ENCODE measurements at places on chromosomes 5 and 9.

DNA sequence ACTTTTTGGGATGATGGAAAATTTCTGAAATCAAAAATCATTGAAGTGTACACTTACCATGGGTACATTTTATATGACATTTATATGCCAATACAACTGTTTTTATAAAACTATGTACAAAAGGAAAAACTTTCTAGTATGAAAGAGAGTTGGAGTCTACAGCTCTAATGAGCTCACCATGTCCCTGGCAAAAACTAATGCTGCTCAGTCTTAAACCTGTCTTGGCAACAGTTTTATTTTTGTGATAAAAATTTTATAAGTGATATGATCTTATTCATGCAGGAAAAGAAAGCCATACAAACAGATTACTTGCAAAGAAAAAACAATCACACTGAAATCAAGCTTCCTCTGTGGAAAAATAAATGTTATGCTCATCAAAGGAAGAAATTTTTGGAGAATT is 78.9 kb upstream of the RASEF start:
- no peak overlapping the region for H3K4me3 ChIP-seq
- H3K36me3 ChIP-seq: no peaks in the 10 kb centered on the region
- no peaks in the 10 kb centered on the region for H3K4me1 ChIP-seq
- no peak for DNase-seq
- no peak overlapping the region for H3K27ac ChIP-seq

GRCh38 chr9:92749071-92749933 is 15.3 kb downstream of the BICD2 start:
- H3K4me1 ChIP-seq: peaks cover 99% of the 10 kb centered on the region
- no peaks in the 10 kb centered on the region for H3K27me3 ChIP-seq
- no peak overlapping the region for H3K4me3 ChIP-seq
- DNase-seq: peak; percentile 56
- H3K36me3 ChIP-seq: no peaks in the 10 kb centered on the region

GRCh38 chr9:74742792-74743730 is 144.7 kb downstream of the TRPM6 start:
- no peak overlapping the region for H3K27ac ChIP-seq
- H3K27me3 ChIP-seq: no peaks in the 10 kb centered on the region
- no peak overlapping the region for H3K4me3 ChIP-seq
- DNase-seq: no peak

GRCh38 chr5:139133282-139133681 is 64.9 kb downstream of the SIL1 start:
- H3K4me3 ChIP-seq: no peak overlapping the region
- no peaks in the 10 kb centered on the region for H3K27me3 ChIP-seq
- no peak overlapping the region for H3K27ac ChIP-seq
- peaks cover 6% of the 10 kb centered on the region for H3K4me1 ChIP-seq
- no peaks in the 10 kb centered on the region for H3K36me3 ChIP-seq
- no peak for DNase-seq

DNA sequence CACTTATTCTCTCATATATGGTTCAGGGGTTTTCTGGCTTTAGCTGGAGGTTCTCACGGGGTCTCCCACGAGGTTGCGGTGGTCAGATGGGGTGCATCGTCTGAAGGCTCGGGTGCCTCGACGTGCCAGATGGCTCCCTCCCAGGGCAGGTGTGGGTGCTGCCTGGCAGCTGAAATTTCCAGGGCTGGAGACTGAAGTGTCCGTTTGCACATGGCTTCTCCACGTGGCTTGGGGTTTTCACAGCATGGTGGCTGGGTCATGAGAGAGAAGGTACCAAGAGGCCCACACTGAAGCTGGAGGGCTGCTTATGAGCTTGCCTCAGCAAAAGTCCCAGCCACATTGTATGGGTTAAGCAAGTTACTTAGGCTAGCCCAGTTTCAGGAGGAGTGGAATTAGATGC is 218.6 kb downstream of the AGTPBP1 start:
- H3K27ac ChIP-seq: peak overlapping the region; percentile 80
- peaks cover 59% of the 10 kb centered on the region for H3K27me3 ChIP-seq
- H3K36me3 ChIP-seq: no peaks in the 10 kb centered on the region
- H3K4me3 ChIP-seq: peak overlapping the region; percentile 67
- DNase-seq: no peak

DNA sequence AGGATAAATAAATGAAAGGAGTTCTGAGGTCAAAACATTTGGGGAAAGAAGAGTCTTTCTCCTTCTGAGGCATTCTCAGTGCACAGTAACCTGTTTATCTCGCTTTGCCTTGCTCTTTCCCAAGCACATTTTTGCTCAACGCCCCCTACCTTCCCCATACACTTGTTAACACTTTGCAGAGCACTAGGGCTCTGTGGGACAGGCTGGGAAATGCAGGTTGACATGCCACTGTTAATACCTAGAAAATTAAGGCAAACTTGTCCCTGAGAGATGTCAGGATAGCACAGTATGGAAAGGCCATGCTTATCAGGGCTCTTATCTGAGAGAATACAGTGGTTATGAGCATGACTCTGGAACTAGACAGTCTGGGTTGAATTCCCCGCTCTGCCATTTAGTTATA is 152.0 kb downstream of the DOCK8 start:
- H3K36me3 ChIP-seq: peaks cover 77% of the 10 kb centered on the region
- H3K4me1 ChIP-seq: no peaks in the 10 kb centered on the region
- no peak overlapping the region for H3K27ac ChIP-seq
- no peaks in the 10 kb centered on the region for H3K27me3 ChIP-seq

- H3K27ac ChIP-seq: no peak overlapping the region
- H3K36me3 ChIP-seq: peaks cover 35% of the 10 kb centered on the region
- no peak overlapping the region for H3K4me3 ChIP-seq
These were observed 90.0 kb downstream of the SEMA6A start for GRCh38 chr5:116484645-116485044.

DNA sequence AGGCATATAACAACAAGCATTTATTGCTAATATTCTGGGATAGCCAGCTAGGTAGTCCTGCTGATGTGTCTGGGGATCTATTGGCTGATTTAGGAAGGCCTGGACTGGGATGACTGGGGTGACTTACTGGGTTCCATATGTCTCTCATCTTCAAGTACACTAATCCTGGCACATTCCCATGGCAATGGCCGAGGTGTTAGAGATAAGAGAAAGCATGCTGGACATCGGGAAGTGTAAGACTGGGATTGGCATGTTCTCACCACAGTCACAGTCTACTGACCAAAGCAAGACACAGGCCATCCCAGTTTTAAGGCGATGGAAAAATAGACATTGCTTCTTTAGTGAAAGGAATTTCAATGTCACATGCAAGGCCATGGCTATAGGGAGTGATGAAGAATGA is 29.7 kb downstream of the F2R start:
- no peak for DNase-seq
- H3K27me3 ChIP-seq: no peaks in the 10 kb centered on the region
- H3K4me3 ChIP-seq: no peak overlapping the region

GRCh38 chr9:87868175-87868574 is 14.5 kb upstream of the SPATA31E1 start:
- no peak for DNase-seq
- no peaks in the 10 kb centered on the region for H3K36me3 ChIP-seq
- H3K27me3 ChIP-seq: peaks cover 3% of the 10 kb centered on the region
- H3K27ac ChIP-seq: no peak overlapping the region
- H3K4me3 ChIP-seq: no peak overlapping the region
- no peaks in the 10 kb centered on the region for H3K4me1 ChIP-seq

- H3K36me3 ChIP-seq: no peaks in the 10 kb centered on the region
- no peak for DNase-seq
- H3K27me3 ChIP-seq: no peaks in the 10 kb centered on the region
- no peak overlapping the region for H3K4me3 ChIP-seq
- peaks cover 36% of the 10 kb centered on the region for H3K4me1 ChIP-seq
These were observed 238.2 kb downstream of the TLE4 start for GRCh38 chr9:79809931-79810330.

All from spleen (tissue), 13 donors.